T47D (cell line): ENCODE measurements at places on chromosomes 12 and 14.

DNA sequence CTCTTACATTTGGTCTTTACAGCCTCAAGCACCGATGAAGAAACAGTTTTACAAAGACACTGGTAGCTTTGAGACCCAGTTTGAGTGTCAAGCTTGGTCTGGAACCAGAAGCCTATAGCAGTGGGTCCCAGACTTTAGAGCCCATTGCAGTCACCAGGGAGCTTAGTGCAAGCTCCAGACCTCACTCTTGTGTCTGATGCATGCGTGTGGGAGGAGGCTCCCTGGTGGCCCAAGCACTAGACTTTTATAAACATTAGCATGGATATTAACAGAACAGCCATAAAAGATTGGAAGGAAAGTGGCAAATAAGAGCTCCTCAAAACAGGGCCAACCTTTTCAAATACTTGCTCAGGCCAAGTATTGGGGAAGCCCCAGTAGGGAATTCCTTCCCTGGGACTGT, 45.5 kb downstream of the SLC8B1 start:
- no peak for DNase-seq

GRCh38 chr12:130559806-130560205, 156.3 kb downstream of the RIMBP2 start:
- DNase-seq = no peak

DNA sequence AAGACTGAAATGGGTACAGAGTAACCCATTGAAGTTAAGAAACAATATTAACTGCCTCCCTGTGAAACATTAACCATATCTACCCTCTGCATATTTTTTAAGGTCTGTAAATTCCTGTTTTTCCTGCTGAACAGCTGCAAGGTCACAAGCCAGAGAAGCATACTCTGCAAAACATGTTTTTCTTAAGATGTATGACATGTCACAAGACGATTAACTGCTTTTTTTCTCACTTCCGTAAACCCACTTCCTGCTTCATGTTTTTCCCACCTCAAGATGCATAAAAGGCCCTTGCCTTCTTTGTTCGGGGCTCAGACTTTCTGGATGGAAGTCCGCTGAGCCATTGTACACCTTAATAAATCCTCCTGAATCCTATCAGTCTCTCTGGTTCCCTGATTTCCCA, 504.7 kb upstream of the MIS18BP1 start:
- DNase-seq = peak; percentile 12

DNA sequence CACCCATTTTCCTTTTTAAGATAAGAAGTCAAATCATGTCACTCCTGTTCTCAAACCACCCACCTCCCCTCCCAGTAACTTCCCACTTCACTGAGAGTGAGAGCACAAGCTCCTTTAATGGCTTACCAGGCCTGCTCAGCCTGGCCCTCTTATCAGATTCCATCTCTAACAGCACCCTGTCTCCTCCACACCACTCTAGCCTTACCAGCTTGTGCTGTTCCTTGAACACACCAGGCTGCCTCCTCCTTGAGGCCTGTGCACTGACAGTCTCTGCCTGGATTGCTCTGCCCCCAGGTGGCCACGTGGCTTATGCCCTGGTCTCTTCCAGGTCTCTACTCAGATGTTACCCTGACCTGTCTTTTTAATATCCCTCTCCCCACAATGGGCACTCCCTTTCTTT, 40.1 kb upstream of the EVL start:
- DNase-seq = peak; percentile 63

- DNase-seq = no peak
Observed at GRCh38 chr12:56804169-56804568, 41.0 kb downstream of the HSD17B6 start.

GRCh38 chr14:106635569-106635968, 1109.2 kb downstream of the TMEM121 start:
- DNase-seq = no peak

- no peak for DNase-seq
Observed at GRCh38 chr14:94989946-94990345, 167.4 kb downstream of the DICER1 start.

GRCh38 chr12:42504049-42504448, 85.5 kb downstream of the PRICKLE1 start:
- peak; percentile 11 for DNase-seq

DNA sequence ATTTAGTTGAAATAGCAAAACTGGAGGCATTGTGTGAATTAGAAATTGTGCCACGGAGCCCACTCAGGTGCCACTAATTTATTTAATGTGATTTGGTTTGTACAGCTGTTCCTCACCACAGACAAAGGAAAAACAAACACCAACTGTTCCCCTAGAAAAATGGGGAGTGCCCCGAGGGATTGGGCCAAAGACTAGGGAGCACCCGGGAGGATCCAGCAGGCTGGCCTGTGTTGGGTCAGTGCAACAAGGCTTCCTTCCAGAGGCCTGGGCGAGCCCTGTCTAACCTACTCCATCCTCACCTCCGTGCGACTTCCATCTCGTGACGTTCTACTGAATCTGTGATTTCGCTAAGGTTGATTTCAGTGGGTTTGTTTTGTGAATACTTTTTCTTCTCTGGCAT, 206.2 kb downstream of the CHST11 start:
- no peak for DNase-seq

- DNase-seq = peak; percentile 35
Observed at GRCh38 chr12:47184813-47185212, 105.1 kb upstream of the AMIGO2 start.

GRCh38 chr12:795305-795704, 42.9 kb downstream of the WNK1 start:
- no peak for DNase-seq

GRCh38 chr12:93762912-93763553, 85.9 kb downstream of the CRADD start:
- no peak for DNase-seq

DNA sequence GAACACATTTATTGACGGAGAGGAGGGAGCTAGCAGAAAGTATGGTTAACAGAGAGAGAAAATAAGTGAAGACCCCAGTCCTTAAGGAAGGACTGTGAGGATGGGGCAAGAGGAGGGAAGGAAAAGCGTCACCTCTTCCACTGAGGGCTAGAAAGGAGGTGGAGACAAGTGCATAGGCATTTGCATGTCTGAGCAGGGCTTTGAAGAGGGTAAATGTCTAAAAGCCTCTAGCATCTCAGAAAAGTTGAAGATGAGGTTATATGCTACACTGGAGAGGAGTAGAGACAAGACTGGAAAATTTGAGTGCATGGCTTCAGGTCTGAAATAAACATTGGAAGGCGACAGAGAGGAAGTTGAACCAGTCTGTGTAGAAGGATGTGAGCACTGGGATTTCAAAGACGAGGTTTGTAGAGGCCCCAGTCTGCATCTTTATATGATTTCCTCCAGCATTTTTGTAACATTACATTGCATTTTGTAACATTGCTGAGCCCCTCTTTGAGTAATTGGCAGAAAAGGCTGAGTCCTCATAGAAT, 98.5 kb upstream of the IFNG-AS1 start:
- no peak for DNase-seq

DNA sequence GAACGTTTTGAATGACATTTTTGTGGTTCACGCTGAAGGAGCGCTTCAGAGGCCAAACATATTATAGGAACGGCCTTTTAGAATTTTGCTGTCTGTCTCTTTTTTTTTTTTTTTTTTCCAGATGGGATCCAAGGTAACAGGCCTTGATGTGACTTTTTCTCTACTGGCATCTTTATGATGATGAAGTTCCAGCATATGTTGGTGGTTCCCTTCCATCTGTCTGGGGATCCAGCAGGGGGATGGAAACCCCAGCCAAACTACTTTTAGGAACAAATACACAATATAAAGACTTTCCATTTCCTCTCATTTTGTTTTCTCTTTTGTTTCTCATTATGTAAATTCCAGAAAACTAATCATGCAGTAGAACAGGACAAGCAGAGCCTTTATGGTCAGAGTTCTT, 239.3 kb upstream of the PRICKLE1 start:
- no peak for DNase-seq

- DNase-seq = no peak
Observed at GRCh38 chr14:79265366-79265946, 945.8 kb downstream of the DIO2 start.

DNA sequence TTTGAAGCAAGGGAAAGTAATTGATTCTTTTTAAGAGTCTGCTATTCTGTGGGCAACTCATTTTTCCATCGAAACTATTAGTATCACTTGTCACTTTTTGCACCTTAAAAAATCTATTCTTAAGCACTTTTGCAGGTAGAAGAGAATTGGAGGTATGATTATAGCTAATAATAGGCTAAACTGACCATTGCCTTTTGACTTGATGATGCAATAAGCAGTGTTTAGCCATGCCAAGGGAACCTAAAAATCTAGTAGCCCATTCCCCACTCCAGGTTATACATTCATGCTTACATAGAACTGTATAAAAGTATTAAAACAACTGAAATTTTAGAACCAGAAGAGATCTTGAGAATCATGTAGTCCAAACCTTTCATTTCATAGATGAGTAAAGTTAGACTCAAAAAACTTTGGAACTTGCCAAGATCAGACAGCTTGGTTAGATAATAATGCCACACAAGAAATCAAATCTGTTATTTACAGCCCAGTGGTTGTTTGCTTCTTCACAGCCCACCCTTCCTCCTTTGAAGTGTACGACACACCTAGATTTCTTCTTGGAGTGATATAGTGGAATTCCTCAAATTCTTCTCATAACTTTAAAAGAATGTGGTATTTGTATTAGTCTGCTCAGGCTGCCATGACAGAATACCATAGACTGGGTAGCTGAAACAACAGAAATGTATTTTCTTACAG, 21.7 kb upstream of the GARIN2 start:
- no peak for DNase-seq

DNA sequence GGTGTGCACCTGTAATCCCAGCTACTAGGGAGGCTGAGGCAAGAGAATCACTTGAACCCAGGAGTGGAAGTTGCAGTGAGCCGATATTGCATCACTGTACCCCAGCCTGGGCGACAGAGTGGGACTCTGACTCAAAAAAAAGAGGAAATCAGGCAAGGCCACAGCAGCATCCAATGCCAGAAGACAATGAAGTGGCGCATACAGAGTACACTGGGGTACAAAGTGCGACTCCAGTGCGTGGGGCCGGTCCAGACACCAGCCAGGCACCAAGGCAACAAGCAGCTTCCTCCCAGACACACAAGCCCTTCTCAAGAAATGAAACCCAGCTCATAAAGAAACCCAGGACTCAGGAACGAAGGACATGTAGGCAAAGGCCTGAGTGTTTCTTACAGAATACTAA, 28.2 kb downstream of the TTC7B start:
- DNase-seq = no peak

DNA sequence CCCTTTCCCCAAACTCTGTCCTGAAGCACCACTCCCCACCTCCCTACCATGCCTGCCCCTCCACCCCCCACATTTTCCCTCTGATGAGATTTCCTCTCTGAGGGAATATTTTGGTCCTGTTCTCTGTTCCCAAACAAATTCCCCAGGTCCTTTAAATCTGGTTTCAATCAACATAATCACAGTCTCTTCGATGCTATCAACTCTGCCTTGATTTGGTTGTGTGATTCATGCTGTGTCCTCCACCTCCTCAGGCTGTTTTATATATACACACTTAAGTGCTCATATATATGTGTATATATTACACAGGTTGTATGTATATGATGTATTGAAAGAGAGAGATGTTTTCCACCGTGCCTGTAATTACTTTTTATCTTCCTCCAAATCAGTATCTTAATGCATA, 36.0 kb downstream of the NTF3 start:
- no peak for DNase-seq

DNA sequence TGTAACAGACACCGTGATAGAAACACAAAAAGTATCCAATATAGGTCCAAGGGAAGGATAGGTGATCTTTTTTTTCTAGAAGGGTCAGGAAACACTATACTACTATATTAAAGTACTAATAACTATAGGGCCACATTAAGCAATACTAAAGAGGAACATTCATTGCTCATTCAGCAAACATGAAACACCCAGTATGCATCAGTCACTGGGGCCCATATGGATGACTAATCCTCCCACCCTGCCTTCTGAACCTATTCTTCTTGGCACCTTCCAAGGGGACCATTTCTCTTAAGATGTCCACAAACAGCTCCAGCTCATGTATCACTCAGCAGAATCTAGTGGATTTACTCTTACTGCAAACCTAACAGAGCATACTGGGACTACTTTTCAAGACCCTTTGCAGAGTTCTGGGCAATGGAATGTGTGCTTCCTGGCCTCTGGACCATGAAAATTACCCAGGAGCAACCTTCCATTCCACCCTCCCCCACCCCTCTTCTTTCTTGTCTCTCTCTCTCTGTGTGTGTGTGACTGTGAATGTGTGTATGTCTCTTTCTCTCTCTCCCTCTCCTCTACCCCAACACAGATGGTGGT, 187.9 kb downstream of the EPS8 start:
- DNase-seq = no peak

DNA sequence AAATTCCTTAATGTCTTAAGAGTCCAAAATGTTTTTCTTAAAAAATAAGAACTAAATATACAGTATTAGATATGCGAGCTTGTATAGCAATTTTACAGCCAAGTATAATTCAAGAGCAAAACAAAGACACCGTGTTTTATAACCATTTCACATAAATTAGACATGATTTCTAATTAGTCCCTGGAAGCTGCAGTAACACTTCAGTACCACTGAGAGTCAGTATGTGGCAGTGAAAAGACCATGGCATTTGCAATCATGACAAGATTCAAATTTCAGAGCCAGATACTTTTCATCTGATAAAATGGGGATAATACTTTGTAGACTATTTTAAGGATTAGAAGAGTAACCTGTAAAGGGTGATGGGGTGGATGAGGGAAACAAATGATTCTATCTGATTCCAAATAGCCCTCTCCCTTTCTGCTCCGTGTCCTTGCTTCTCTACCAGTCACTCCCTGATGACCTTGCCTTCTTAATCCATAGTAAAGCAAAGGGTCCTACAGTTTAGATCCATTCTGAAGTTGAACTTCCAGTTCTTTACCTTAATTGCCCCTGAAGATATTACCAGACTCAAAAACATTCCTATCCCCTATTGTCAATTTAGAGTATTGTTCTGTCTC, 145.4 kb upstream of the ABCD2 start:
- peak; percentile 32 for DNase-seq

- no peak for DNase-seq
Observed at GRCh38 chr12:34399631-34400410, 377.5 kb downstream of the ALG10 start.

DNA sequence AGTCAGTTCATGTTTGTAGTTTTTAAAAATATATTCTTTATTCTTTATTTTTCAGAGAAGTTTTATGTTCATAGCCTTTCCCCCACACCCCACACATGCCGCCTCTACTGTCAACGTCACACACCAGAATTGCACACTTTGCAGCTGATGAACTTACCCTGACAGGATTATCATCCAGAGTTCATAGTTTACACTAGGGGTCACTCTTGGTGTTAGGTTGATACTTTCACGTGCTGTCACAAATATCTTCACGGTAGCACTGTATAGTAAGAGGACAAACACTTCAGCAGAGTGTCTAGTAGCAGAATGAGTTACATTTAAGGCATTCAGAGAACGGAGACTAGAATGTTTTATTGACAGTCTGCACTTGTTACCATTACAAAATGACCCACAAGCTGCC, 5.1 kb downstream of the DPPA3 start:
- peak; percentile 6 for DNase-seq

- no peak for DNase-seq
Observed at GRCh38 chr14:72443991-72444441, 449.9 kb downstream of the DPF3 start.

DNA sequence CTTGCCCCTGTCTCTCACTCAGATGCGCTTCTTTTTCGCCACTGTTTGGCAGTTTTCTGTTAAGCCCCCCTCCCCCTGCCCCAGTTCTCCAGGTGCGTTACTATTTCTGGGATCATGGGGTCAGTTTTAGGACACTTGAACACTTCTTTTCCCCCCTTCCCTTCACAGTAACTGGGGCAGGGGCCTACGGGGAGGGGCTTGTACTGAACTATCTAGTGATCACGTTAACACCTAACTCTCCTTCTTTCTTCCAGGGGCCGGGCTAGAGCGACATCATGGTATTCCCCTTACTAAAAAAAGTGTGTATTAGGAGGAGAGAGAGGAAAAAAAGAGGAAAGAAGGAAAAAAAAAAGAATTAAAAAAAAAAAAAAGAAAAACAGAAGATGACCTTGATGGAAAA, 3.7 kb downstream of the PABPN1 start:
- DNase-seq = no peak
